ENCODE measurements at places on chromosomes 5 and 9. TPM values are rescaled to one million over a fixed set of nuclear protein-coding genes. Genes with fewer than 3 reads are reported as not detected.

Gene SH2D3C
- 29.4 TPM for polyA plus RNA-seq

Gene KIF27
- polyA plus RNA-seq = 9.9 TPM

Gene HTR1A
- 4.5 TPM for polyA plus RNA-seq

Gene MEIKIN
- 1.1 TPM for polyA plus RNA-seq

Gene ASS1
- 40.2 TPM for polyA plus RNA-seq

Gene NR2F1-AS1
- 67.5 TPM for polyA plus RNA-seq

Gene CD14
- 11.3 TPM for polyA plus RNA-seq

Gene NR5A1
- polyA plus RNA-seq = 0.09 TPM

Gene ABCA2
- 139 TPM for polyA plus RNA-seq

Gene DMGDH
- 3.7 TPM for polyA plus RNA-seq

Gene OR1K1
- not detected for polyA plus RNA-seq

Gene RANBP17
- polyA plus RNA-seq = 18.3 TPM

Gene ZFP37
- 15.3 TPM for polyA plus RNA-seq

Gene SPINK13
- polyA plus RNA-seq = 1.6 TPM

Gene HSD17B3
- 0.54 TPM for polyA plus RNA-seq

Gene REEP5
- 201 TPM for polyA plus RNA-seq

Gene GRIA1
- polyA plus RNA-seq = 48.8 TPM

Gene CSF1R
- 66.5 TPM for polyA plus RNA-seq

Gene TRPM3
- 18.1 TPM for polyA plus RNA-seq

Gene OTP
- 10.4 TPM for polyA plus RNA-seq

Gene PAEP
- polyA plus RNA-seq = 0.42 TPM

Gene DIRAS2
- 48.5 TPM for polyA plus RNA-seq

Gene C5orf46
- not detected for polyA plus RNA-seq

Gene DDX41
- polyA plus RNA-seq = 126 TPM

Gene SYK
- polyA plus RNA-seq = 5.6 TPM

Gene SNCB
- 267 TPM for polyA plus RNA-seq

Gene TAF1L
- polyA plus RNA-seq = 0.09 TPM

Gene TRIM36
- 35.8 TPM for polyA plus RNA-seq

Gene ARID3C
- 0.66 TPM for polyA plus RNA-seq

Gene ANKRD34B
- 2.8 TPM for polyA plus RNA-seq

Gene TRIM7
- 7.3 TPM for polyA plus RNA-seq

Gene GRIN3A
- polyA plus RNA-seq = 22.4 TPM

Gene SLC24A2
- 14.5 TPM for polyA plus RNA-seq

Gene AKNA
- polyA plus RNA-seq = 17.3 TPM

Gene RNF208
- polyA plus RNA-seq = 64.3 TPM

Gene CER1
- polyA plus RNA-seq = 0.78 TPM

Gene CYLC2
- not detected for polyA plus RNA-seq

Gene C5orf58
- 1.8 TPM for polyA plus RNA-seq

Gene CD72
- polyA plus RNA-seq = 1.6 TPM

Gene IL3
- not detected for polyA plus RNA-seq

Gene SCGB3A1
- polyA plus RNA-seq = 1.0 TPM

Gene FAM170A
- not detected for polyA plus RNA-seq

Gene OTULINL
- polyA plus RNA-seq = 26.5 TPM

Gene PRXL2C
- 6.1 TPM for polyA plus RNA-seq

Gene DBH
- polyA plus RNA-seq = 2.2 TPM

Gene ISL1
- 3.8 TPM for polyA plus RNA-seq

Gene NR6A1
- 5.8 TPM for polyA plus RNA-seq
